ENCODE measurements at places on chromosomes 13 and 19. TPM values are rescaled to one million over a fixed set of nuclear protein-coding genes. Genes with fewer than 3 reads are reported as not detected.

ZNF568 gene
- polyA plus RNA-seq = 22.7 TPM

APLP1 gene
- polyA plus RNA-seq = 33.2 TPM

NXNL1 gene
- polyA plus RNA-seq = not detected

UHRF1 gene
- 36.6 TPM for polyA plus RNA-seq

FCAR gene
- 0.30 TPM for polyA plus RNA-seq

C13orf42 gene
- polyA plus RNA-seq = 0.44 TPM

FBXO27 gene
- 8.7 TPM for polyA plus RNA-seq

DACH1 gene
- 125 TPM for polyA plus RNA-seq

GNA15 gene
- 1.2 TPM for polyA plus RNA-seq

ERICH4 gene
- polyA plus RNA-seq = 2.3 TPM

ALOX5AP gene
- polyA plus RNA-seq = 5.0 TPM

DNA sequence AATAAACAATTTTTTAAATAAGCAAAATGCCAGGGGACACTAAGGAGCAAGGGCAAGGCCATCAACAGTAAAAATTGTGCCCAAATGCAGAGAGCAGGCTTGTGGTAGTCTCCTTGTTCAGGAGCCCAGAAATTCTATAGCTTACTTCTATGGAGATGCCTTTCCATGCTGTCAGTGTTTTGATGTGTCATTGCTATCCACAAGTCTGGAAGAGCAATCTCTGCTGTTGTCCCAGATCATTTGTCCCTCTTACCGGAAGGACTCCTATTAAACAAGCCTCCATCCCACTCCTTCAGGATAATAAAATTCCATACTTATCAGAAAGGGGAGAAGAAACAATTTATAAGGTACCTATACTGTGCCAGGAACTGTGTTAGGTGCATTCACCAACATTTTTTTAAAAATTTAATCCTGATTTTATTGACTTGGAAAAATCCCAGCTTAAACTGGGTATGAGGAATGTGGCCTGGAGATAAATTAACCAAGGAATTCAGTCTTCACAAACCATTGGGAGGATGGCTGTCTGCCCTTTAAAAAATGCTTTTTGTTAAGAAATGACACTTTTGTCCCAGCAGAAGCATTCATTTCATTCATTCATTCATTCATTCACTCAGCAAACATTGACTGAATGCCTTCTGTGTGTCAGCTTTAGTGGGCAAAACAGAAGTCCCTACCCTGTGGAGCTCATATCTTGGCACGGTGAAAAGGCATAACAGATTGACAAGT is 26.8 kb upstream of the CYSLTR2 start:
- no peak for DNase-seq

DNA sequence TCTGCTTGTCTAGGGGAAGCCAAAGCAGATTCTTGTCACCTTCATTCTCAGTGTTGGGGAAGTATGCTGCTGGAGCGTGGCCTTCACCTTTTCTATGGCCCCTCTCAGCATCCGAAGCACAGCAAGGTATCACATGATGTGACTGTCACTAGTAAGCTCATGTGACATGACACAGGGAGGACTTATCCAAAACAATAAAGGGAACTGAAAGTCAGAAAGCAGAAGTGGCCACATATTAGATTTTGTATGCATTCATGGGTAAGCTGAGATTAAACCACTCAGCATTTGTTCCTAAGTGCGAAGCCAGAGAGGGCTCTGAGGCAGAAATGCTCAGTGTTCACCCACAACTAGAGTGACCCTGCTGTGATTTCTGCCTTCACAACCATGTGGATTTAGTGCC is 72.8 kb upstream of the PCDH8 start:
- DNase-seq = no peak

GRCh38 chr13:90806016-90806615 is 541.4 kb upstream of the MIR17HG start:
- no peak for DNase-seq

DNA sequence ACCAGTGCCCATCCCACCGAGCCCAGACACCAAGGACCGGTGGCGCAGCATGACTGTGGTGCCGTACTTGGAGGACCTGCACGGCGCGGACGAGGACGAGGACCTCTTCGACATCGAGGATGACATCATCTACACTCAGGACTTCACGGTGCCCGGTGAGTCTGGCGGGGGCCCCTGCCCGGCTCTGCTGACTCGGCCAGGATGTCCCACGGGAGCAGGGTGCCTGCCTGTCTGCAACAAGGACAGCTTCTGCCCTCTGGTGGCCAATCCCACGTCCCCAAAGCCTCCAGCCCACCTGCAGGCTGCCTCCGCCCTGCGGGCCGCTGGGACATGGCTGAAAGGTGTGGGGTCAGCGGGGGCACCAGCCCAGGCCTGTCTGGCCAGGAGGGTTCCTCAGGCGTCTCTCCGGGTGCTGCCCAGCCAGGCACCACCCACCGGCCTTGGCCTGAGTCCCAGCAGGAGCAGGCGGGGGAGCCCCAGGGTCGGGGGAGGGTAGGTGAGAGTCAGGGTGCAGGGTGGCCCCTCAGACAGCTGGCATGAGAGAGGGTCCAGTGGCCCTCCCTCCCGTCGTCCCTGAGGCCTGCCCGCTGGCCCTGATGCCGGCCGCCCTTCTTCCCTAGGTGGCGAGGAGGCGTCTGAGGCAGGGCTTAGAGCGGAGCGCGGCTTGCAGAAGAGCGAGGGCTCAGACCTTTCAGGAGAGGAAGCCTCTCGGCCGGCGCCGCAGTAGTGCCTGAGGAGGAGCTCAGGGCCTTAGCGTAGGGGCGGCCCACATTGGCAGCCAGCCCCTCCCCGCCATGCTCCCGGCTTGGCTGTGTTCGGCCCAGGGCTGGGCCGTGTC is 14.6 kb downstream of the CBARP start:
- no peak for DNase-seq

GRCh38 chr19:40599331-40599901 is 1.8 kb upstream of the LTBP4 start:
- no peak for DNase-seq

- DNase-seq = no peak
Measured at GRCh38 chr13:30037766-30038165, 187.3 kb upstream of the UBL3 start.

DNA sequence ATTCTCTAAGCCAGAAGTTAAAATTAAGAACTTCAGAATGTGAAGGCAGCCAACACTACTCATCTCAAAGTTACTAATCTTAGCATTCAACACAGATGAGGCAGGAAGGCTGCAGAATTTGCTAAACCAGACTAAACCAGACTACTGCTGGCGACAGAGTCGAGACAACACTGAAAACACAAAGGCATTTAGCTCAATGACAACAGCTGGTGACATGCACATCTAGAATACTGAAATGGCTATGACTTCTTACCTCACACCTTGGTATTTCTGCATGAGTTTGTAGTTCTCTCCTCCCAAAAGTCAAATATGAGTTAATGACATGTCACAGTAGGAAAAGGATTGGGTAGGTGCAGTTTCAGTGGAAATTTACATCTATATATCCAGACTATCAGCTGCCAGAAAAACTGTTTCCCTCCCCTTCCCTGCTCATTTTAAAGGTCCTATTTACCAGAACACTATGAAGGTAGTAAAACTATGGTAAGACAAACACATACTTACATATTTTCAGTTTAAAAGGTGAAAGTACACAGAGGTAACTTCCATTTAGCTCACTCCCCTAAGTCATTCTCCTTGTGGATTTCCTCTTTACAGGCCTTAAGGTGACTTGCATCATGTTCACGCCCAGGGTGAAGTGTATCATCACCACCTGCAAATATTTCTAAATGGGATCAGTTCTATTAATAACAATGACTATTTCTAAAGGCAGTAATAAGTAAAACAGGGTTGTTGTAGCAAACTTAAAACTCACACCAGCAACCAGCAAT is 21.4 kb downstream of the FOXO1 start:
- no peak for DNase-seq

DNA sequence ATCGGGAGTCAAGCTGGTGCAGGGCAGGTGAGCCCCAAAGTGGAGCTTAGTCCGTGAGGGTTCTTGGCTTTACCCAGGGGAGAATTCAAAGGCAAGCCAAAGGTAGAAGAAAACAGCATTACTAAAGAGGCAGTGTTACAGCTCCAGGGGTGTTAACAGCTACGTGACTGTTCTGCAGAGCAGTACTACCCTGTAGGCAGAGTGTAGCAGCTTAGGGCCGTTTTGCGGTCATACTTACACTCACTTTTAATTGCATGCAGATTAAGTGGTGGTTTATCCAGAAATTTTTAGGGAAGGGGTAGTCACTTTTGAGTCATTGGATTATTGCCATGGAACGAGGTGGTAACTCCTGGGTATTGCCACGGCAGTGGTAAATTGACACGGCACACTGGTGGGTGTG is 482.2 kb downstream of the SLITRK5 start:
- DNase-seq = no peak

DNA sequence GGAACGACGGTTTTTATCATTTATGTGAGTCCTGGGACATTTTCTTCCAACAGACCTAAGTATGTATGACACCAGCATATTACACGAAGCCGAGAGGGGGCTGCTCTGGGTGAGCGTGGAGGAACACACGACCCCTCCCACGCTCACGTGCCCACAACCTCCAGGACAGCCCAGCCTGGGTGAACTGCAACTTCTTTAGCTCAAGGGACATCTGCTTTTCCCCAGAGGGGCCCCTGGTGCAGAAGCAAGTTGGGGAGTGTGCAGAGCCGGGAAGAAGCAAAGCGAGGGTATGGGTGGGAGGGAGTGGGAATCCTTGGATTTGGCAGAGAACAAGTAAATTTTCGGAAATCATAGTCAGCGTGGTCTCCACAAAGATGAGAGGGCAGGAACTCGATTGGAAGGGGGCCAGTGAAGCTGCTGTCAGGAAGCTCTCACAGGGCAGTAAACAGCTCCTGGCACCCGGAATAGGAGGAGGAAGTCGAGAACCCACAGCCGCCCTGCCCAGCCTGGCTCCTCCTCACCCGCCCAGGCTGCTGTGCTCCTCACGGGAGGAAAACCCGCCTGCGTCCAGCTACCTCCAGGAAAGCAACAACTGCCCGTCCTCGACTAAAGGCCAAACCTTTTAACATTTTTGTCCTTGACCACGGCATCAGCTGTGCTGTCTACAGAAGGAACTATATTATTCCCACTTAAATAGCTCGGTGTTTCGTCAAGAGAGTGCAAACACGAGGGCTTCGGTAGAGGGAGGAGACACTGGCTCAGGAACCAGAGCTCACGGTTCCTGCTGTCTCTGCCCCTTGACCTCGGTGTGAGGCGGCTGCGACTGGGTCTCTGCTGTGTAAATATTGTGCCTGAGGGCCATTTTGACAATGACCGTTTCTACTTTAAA is 17.2 kb upstream of the CFAP97D2 start:
- DNase-seq = no peak
